ENCODE measurements at places on chromosomes 4 and X.

DNA sequence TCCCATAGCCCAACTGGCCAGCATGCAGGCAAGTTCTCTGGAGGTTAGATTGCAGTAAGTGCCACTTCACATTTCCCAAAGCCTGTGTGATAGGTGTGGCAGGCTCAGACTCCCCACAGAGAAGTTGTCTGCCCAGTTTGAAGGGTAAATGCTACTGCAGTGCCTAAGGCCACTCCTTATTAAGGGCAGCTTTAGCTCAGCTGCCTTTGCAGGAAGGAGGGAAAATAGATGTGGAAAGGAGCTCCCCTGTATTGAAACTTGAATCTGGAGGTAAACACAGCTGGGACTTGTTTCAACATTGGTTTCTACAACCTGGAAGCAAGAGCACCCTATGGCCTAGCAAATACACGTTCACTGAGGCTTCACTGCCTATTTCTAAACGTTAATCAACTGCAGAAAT, 22.4 kb downstream of the NEXMIF start:
- DNase-seq: no peak

DNA sequence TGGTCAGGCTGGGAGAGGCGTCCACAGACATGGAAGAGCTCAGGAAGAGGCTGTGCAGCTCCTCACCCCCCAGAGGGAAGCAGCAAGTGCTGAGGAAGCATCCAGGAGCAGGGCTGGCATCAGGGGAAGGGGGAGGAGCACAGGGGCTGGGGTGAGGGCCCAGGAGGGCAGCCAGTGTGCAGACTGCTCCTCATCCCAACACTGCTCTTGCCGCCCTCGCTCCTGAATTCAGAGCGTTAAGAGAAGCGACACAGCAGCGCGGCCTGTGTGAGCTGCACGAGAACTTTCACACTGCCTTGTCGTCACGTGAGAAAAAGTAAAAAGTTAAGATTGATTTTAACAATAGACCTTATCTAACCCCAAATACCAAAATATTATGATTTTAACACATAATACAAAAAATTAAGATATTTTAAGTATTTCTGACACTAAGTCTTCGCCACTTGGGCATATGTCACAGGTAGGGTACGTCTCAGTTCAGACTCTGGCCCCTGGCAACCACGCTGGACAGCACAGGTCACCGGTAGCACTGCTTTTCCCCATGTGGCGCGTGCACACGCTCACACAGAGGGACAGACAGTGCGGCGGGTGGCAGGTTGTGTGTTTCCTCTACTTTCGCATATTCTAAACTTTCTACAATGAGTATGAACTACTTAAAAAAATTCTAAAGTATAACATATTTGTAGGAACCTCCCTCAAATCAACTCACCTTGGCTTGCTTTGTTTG, 19.7 kb downstream of the NOP14 start:
- DNase-seq: no peak

DNA sequence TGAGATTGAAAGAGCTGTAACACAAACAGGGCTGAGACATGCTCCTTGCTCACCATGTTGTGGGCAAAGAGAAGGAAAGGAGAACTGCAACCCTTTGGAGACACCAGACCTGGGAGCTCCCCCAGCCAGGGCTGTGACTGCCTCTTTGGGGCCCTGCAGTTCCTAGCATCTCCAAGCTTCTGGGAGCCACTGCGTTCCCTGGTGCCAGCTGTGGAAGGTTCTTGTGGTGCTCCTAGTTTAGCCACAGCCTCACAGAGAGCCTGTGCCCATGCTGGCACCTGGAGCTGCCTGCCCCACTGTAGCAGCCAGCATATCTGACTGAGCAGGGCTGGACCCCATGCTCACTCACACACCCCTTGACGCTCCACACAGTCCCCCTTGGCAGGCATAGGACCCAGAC, 141.7 kb downstream of the PDHA2 start:
- no peak for DNase-seq

- DNase-seq: peak; percentile 50
Observed at GRCh38 chr4:7045961-7046921, 3.1 kb downstream of the TADA2B start.

DNA sequence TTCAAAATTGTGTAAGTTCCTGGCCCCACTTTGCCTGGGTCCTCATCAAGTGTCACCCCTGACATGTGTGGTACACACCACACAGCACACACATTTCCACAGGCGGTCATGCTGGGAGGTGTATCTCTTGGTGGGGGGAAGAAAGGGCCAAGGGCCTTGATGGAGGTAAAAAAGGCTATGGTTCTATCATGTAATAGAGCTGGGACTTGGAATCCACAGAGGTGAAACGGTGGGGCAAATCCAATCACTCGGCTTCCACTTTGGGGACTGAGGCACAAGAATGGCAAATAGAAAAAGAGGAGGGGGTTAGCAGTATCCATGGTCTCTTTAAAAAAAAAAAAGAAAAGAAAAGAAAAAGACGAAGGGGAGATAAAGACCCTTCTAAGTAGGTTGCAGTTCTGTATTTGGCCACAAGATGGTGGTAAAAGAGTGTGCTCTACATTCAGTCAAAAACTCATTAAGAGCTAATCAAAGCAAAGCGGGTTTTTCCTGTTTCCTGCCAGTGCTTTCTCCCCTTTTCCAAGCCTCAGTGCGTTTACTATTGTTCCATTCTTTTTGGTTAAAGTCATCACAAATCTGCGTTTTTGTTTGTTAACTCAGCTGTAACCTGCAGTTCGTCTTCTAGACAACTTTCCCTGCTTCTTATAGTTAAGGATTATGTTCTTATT, 37.0 kb upstream of the ATP6AP2 start:
- DNase-seq: peak; percentile 40

- no peak for DNase-seq
Observed at GRCh38 chr4:137881641-137882040, 349.3 kb upstream of the PCDH18 start.

DNA sequence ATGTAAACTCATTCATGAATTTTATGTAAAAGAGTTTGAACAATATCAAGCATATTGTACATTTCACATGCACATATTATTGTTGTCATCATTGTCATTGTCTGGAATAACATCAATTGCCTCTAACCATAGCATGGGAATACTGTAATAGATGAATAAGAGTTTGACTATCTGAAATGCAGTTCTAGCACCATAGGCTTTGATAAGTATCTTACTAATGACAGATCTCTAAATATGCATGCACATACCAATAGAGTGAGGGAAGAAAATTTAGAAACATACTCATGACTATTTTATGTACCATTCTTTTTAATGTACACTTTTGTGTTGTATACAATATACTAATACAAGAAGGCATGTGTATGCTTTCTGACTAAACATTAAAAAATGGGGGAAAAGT, 161.6 kb upstream of the SPRY1 start:
- DNase-seq: no peak

GRCh38 chrX:123454712-123455431, 270.8 kb downstream of the GRIA3 start:
- DNase-seq: no peak

- DNase-seq: no peak
Observed at GRCh38 chr4:16516796-16517439, 290.6 kb upstream of the TAPT1 start.

DNA sequence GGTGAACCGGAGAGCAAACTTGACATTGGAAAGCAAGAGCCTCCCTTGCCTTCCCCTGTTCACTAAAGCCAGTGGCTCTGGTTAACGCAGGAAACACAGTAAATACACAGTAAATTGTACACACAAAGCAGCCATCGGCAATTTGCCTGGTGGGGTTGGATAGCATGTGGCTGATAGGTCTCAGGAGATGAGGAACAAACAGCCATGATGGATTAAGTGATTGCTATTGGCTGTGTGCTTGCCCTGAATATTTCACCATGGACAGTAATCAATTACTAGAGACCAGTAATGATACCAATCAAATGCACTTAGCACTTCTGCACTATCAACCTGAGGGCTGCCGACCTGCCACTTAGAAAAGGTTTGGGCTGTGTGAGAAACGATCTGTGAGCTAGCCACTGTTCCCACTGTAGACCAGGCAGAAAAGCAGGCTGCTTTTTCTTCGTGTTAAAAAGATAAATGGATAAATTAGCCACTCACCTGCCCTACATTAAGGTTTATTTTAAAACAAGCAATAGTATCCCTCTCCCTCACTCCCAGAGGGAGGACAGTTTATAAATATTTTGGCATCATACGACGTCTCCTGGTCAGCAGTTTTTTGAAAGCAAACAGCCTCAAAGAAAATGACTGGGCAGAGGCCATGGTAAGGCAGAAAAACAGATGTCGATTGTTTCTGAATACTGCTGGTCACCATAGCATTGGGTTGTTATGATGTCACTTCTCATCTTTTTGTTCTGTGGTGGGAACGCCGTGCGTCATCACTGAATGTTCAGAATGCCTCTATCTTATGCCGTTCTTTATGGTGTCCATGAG, 167.1 kb downstream of the MAML3 start:
- no peak for DNase-seq

- DNase-seq: no peak
Observed at GRCh38 chr4:29734343-29735213, 985.6 kb upstream of the PCDH7 start.

GRCh38 chr4:33561259-33561658, 2683.1 kb downstream of the ARAP2 start:
- no peak for DNase-seq

GRCh38 chr4:113524096-113524495, 237.4 kb downstream of the CAMK2D start:
- DNase-seq: peak; percentile 20

- no peak for DNase-seq
Observed at GRCh38 chr4:127993151-127993550, 27.9 kb downstream of the ABHD18 start.

GRCh38 chrX:103248553-103248952, 6.4 kb downstream of the TCEAL8 start:
- DNase-seq: peak; percentile 18

- DNase-seq: no peak
Observed at GRCh38 chr4:124904723-124905388, 192.3 kb upstream of the ANKRD50 start.

- DNase-seq: no peak
Observed at GRCh38 chrX:38973322-38973721, 172.1 kb downstream of the MID1IP1 start.

DNA sequence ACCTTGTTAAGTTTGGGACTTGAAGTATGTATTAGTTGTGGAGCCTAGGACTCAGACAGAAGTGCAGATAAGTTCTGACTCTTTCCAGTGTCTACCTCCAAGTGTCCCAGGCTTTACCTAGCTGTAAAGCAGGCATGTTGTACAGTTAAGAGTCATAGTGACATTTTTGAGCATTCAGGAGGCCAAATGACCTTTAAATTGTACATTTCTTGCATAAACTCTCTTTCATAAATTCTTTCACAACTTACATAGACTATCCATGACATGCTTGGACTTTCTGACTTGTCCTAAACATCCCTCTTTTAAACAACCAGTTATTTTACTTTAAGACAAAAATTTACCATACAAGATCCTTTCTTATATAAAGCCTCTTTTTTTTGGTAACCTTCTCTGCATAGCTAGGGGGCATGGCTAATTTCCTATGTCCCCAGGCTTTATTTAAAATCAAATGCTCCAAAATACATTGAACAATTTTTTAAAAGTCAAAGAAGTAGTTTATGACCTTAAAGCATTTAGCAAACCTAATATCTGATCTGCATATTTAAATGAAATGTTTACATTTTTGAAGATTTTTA, 40.1 kb upstream of the UGT8 start:
- DNase-seq: no peak

DNA sequence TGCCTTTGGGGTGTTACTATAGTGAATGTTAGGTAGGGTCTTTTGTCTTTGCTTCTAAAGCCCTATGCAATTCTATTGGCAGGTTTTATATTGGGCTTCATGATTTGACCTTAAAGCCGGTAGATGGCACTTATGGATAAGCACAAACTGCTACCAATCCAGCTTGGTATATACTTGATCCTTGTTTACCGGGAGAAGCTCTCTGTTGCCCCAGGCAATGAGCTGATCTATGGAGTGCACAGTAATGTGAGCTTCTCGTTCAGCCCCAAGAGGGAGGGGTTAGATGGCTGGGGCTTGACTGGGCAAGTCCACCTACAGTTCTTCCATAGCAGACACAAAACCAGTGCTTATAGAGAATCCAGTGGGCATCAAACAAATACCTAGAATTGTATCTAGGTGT, 287.2 kb upstream of the CT83 start:
- no peak for DNase-seq

DNA sequence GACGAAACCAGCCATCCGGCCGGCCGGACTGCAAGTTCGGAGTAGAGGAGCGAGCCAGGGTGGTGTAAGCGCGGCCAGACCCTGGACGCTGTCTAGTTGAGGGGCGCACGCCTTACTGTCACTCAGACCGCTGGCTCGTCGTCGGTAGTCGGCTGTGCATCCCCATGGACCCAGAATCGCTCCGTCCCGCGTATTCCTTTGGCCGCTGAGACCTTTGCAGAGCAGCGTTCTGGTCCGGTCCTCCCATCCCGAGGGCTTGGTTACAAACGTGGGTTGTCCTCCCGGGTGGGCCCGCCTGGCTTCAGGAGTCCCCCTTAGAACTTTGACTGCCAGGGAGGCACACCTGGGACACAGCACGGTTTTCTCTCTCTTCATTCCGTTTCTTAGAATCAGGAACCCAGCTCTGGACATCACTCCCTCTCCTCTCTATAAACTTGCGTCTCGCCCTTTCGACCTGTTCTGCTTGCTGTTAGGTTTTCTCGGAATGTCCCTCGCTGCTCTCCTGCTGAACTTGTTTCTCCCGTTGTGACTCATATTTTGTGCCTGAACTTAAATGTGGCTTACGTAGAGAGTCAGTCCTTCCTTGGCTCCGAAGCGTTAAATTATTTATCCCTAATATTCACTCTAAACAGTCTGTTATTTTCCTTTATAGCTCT, 672 bp downstream of the PGM2 start:
- DNase-seq: peak; percentile 31

GRCh38 chr4:75495476-75495875, 18.7 kb downstream of the RCHY1 start:
- DNase-seq: no peak

DNA sequence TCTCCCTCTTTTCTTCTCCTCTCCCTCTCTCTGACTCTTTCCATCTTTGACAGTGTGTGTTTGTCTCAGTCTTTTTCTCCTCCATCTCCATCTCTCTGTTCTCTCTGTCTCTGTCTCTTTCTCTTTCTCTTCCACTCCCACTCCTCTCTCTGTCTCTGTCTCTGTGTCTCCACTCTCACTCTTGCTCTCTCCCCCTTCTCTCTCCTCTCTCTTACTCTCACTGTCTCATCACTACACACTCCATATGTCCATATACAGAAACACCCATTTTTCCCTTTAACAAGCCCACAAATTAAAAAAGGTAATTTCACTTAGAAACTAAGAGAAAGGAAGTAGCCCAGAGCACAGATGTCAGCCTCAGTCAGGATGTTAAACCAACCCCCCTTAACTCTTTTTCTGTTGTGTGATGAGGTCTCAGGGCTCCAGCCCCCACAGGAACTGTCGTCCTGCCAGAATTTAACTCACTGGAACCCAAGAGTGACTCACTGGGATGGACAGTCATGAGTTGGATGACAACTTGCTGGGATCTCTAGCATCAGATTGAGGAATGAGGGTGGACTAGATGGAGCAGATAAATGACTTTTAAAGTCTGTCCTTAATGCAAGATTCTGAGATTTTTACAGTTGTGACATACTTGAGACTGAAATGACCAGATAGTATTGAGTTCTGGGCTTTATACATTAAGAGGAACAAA, 27.5 kb downstream of the OTUD6A start:
- no peak for DNase-seq

Measured in GM10248 (cell line).